ENCODE measurements at places on chromosomes 16 and 17.

GRCh38 chr17:64155129-64155528 lies 25.2 kb upstream of the ERN1 start:
- DNase-seq, result no peak

- no peak for DNase-seq
Observed at GRCh38 chr17:43536236-43536992, 9.7 kb downstream of the ETV4 start.

GRCh38 chr16:83804366-83804765 lies 3.4 kb upstream of the HSBP1 start:
- no peak for DNase-seq

DNA sequence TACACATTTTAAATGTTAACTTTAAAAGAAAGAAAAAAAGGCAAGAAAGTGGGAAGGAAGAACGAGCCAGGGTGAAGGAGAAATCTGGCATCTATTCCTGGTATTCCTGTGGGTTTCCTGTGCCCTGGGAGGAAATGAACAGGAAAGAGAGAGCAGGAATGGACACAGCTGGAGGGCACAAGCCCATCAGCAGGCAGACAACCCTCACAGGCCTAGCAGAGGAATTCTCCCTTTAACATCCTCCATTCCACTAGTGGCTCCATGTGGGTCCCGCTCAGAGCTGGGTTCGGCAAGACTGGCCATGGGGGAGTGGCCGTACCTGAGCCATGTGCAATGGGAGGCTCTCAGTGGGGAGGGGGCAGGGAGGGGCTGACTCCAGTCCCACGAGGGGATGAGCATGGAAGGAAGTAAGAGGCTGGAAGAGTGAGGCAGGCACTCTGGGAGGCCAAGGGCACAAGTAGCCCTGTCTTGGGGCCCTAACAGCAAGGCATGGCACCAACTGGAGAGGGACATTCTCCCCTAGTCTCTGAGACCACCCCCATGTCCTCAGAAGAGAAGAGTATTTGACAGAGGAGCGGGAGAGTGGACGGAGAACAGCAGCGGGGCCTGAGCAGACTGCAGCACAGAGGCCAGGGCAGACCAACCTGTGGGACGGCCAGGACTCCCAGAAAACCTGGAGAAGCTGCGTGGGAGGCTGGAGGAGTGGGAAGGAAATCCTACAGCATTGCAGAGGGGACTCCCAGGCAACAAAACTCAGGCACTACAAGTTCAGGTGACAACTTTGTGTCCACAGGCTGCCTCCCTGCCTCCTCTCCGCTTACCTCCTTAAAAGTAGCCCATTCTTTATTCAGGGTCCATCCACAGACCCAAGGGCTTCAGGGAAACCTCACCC lies 30.2 kb downstream of the TK2 start:
- no peak for DNase-seq

DNA sequence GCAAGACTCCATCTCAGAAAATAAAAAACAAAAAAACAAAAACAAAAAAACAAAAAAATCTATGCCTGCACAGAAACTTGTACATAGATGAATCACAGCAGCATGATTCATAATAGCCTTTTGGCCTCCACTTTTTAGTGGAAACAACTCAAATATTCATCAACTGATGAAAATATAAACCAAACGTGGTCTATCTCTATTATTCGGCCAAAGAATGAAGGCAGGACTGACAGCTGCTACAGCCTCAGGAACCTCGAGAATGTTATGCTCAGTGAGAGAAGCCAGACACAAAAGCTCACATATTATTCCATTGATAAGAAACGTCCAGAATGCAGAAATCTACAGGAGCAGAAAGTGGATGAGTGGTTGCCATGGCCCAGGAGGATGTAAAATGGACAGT lies 19.8 kb downstream of the PPL start:
- no peak for DNase-seq

Measured in HuH-7.5 (cell line).